ENCODE measurements at places on chromosomes 4 and X.

- DNase-seq = no peak
These were observed 622 bp downstream of the TAFAZZIN start for GRCh38 chrX:154411981-154412340.

DNA sequence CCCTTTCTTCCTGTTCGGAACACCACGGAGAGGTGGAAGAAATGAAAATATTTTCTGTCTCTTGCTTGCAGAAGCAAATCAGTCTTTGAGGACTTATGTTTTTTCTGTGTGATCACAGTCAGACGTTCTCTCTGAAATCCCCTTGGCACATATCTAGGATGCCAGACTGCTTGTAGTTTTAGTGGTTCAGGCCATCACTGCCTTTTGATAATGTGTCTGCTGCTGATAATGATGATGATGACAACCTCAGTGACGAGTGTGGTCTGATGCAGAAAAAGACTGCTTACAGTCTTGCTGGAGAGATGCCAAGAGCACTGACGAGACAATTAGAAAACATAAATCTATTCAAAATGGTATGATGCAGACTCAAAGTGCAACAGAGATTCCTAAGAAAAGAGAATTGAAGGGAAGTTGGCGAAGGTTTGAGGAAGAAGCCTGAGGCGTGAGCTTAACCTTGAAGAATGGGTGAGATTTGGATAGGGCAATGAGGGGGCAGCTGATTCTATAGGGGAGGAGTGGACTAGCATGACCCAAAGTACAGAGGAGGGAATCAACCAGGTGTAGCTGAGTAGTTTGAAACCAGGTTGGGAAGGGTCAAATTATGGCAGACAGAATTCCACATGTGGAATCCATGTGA, 7.9 kb downstream of the RAB33A start:
- DNase-seq = no peak

DNA sequence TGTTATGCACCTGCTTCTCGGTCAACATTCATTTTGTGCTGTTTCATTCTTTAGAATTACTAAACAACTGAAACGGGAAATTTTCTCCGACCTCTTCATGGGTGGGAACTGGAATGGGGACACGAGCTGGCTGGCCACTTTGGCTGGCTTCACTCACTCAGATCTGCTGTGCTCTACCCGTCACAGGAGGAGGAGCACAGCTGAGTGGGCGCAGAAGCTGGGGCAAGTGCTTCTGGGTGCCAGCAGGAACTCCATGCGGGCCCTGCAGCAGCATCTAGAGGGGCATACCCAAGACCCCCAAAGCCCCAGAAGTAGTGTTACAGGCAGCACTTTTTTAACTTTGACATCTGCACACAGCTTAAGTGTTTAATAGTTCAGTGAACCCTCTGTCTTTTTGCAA, 109.6 kb downstream of the TMEM144 start:
- no peak for DNase-seq

DNA sequence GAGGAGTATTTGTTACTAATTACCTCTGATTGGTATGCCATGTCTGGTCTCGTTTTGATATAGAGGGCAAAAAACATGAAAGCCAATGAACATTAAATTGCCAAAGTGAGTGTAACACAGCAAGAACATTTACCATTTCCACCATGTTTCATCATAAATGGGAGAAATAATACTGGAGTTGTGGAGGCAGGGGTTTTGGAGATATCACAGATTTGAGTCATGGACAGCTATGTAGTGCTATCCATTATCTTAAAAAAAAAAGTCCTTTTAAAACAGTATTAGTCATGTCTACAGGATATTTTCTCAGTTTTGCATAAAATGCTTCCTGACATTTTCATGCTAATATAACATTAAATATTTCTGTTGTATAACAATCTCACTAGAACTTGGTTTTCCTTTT, 301.2 kb downstream of the IL1RAPL1 start:
- DNase-seq = no peak

DNA sequence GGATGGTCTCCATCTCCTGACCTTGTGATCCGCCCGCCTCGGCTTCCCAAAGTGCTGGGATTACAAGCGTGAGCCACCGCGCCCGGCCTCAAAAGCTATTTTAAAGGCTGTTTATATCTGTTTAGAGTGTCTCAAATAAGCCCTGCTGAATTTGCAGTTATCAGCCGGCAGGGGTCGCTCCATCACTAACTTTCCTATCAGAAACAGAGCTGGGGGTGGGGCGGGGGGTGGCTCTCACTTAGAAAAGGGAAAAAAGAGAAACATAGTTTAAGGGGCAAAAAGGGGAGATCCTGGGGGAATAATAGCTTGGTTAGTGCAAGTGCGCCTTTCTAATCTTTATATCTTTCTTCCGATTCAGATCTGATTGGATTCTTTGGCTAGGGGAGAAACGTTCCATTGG, 450.7 kb downstream of the UBE2NL start:
- DNase-seq = no peak

GRCh38 chr4:74292111-74292870, 16.0 kb upstream of the EPGN start:
- no peak for DNase-seq

- DNase-seq = no peak
These were observed 12.8 kb upstream of the SLITRK4 start for GRCh38 chrX:143648705-143649104.

DNA sequence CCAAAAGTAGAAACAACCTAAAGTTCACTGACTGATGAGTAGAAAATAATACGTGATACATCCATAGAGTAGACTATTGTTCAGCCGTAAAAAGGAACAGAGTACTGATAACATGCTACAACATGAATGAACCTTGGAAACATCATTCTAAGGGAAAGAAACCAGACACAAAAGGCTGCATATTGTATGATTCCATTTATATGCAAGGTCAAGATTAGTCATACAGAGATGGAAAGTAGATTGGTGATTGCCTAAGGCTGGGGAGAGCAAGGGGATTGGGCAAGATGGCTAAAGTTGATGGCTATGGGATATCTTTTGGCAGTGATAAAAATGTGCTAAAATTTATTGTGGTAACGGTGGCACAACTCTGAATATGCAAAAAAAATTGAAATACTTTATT, 209.1 kb downstream of the RELL1 start:
- no peak for DNase-seq

DNA sequence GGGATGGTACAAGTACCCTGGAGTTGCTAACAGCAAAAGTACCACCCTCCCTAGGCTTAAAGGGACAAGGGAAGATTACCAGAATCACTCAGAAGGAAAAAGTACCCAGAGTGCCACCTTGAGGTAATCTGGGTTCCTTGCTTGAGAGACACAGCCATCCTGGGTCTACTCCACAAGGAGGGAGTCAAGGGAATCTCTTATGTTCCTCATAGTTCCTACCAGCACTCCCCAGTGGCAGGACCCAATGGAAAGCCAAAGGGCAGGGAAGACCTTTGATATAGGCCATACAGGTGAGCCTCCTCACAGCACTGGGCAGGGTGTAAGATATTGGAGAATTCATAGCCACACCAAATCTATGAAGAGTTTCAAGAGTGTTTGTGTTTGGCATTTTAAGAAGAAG, 5.7 kb downstream of the IL2 start:
- DNase-seq = no peak

DNA sequence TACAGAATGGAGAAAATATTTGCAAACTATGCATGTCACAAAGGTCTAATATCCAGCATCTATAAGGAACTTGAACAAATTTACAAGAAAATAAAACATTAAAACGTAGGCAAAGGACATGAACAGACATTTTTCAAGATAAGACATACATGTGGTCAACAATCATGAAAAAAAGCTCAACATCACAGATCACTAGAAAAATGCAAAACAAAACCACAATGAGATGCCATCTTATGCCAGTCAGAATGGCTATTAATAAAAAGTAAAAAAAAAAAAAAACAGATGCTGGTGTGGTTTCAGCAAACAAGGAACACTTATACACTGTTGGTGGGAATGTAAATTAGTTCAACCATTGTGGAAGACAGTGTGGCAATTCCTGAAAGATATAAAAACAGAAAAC, 75.8 kb upstream of the IL13RA2 start:
- DNase-seq = no peak

DNA sequence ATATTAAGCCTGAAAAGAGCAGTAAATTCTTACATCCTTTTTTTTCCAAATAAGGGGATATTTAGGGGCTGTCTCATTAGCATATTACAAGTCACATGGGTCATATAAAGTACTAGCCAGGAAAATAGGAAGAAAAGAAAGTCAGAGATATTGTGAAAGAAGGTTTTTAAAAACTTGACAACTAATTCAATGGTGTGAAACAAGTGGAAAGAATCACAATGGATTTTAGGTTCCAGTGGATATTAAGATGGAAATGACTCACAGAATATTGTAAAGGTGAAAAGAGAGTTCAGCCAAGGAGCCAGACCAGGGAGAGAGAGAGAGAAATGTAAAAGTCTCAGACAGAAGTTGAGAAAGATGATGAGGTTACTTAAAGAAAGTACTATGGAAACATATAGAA, 297.2 kb downstream of the IQCM start:
- DNase-seq = no peak

- DNase-seq = no peak
These were observed 1.1 kb downstream of the PCSK1N start for GRCh38 chrX:48834383-48834709.

- no peak for DNase-seq
These were observed 98.7 kb upstream of the GRIA3 start for GRCh38 chrX:123085311-123085940.

DNA sequence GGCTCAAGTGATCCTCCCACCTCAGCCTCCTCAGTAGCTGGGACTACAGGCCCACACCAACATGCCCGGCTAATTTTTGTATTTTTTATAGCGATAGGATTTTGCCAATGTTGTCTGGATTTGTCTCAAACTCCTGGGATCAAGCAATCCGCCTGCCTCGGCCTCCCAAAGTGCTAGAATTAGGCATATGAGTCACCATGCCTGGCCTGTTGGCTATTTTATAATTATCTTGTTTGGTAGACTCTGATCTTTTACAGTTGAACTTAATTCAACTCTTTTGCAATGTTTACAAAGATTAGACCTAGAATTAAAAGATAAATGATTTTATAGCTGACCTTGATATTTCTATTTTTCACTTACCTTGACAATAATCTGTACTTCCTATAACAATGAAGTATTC, 18.0 kb downstream of the DCK start:
- no peak for DNase-seq

- no peak for DNase-seq
These were observed 43.0 kb upstream of the KCNIP4 start for GRCh38 chr4:21991562-21991961.

- no peak for DNase-seq
These were observed 468.5 kb upstream of the FTHL17 start for GRCh38 chrX:31540313-31540712.

DNA sequence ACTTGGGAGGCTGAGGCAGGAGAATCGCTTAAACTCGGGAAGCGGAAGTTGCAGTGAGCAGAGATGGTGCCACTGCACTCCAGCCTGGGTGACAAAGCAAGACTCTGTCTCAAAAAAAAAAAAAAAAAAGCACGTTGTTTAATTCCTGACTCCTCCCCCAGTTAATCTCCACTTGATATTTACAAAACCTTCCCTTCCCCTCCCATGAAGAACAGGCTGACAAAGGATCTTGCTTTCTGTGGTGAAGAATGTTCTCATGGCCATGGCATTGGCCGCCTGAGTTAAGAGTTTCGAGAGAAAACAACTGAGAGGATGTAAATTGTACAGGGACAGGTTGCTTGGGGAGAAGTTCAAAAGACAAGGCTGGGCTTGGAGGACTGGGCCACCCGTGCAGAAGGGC, 168.2 kb upstream of the BCOR start:
- no peak for DNase-seq

DNA sequence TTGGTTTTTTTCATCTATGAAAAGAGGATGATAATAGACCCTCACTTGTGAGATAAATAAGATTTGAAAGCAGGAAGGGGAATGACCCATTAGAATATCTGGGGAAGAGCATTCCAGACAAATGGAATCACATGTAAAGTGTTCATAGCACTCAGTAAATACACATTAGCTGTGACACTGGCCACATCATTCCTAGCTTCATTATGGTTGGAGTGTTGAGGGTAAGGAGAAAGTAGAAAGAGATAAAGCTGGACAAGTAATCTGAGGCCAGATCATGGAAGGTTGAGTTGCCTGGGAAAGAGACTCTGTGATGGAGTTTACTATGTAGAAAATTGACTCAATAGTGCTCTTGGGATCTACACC, 6.9 kb upstream of the PGRMC1 start:
- no peak for DNase-seq

DNA sequence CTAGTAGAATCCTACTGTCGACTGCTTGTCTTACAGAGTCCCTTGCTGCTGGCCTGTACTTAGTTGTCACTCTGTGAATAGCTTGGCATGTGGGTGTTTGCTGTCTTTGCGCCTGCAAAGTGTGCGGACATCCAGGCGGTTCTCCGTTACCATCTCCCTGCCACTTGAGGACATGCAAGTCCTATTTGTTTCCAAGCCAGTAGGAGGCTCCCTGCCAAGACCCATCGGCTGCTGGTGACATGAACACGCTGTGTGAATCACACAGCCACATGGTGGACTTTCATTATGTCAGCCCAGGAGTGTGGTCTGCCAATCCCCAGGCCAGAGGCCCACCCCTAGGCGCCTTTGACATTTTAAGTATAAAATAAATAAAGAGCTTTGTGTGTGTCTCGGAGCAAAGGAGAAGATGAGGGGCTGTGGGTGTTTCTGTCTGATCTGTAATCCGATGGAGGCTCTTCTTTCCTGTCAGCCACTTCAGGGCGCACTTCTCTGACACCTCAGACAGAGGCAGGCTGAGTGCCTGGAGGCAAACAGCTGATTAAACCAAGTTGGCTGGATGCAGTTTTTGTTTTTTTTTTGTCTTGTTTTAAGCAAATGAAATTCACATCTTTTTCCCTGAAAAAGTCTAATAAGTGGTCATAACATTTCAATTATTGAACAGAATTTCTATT, 51.5 kb downstream of the ALPK1 start:
- peak; percentile 41 for DNase-seq

DNA sequence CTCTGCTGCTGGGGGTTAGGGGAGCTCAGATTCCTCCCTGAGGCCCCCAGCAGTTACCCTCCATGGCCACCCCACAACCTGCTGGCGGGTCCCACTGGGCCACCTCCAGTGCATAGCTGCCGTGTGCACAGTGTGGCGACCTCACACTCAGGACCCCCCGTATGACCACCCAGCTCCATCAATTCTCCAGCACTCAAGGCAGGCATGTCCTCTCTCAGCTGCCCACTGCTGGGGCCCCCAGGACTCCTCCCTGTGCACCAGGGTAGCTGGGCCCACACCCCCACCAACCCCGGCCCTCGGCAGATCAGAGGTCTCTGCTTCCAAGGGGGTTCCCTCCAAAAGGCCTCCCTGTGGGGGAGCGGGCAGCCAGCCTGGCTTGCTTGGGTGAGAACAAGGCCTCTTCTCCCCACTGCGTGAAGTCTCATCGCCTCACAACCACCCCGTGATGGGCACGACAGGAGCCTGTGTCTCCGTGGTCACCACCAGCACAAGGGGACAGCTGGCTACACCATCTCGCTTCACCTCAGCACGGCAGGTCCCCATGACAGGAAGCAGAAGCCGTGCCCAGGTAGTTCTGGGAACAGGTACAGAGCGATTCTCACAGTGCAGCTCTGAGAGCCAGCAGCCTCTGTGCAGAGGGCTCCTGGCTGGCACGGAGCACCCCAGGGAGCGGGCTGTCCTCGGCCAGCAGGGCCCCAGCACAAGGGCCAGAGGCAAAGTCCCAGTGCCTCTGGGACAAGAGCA, 4.6 kb upstream of the HAUS3 start:
- no peak for DNase-seq

- no peak for DNase-seq
These were observed 213.2 kb downstream of the SPANXN3 start for GRCh38 chrX:143304025-143304424.

- no peak for DNase-seq
These were observed 93.8 kb downstream of the C4orf51 start for GRCh38 chr4:145773581-145774234.

GRCh38 chrX:47500554-47500953, 17.5 kb upstream of the ZNF41 start:
- DNase-seq = no peak
